ENCODE measurements at places on chromosomes 2 and 18.

DNA sequence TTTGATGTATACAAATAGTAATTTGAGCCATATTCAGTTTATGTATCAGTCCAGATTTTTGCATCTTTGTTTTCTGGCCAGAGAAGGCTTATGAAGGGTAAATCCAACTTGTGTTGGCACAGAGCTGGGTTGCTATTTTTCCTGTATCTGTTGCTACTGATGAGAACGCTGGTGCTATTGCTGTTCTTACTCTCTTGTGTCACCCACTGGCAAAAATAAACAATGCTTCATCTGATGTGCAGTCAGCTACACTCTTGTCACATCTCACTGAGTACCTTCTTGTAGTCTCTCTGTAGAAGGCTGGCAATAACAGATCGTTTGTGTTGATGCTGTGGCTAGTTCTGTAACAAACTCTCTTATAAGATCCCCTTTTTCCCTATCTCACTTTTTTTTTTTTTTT lies 323.4 kb downstream of the CDH19 start:
- DNase-seq: no peak

DNA sequence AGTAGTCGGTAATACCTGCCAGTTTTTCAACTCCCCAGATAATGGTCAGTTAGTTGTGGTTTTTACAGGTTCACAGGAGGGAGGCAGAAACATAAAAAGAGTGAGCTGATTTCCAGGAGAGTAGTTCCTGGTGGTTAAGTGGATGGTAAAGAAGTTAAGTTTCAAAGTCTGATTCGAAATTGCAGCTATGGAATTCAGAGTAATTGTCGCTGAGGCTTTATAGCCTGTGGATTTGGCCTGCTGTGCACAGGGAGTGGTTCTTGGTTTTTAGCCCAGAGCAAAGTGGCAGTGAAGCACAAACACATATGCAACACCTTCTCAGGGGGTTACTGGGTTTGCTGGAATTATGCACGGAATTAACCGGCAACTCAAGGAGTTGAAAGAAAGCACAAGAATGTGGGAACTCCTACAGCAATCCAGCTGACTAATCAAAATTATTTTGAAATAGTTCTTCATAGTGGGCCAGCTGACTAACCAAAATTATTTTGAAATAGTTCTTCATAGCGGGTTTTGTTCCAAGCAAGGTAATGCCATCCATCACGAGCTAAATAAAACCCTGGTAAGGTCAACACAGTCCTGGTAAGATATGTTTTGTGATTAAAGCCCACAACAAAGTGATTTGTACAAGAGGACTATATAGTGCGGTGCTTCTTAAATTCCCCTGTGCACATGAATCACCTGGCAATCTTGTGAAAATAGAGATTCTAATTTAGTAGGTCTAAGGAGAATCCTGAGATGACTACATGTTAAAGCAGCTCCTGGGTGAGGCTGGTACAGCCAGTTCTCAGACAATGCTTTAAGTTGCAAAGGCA lies 94.4 kb downstream of the SGPP2 start:
- DNase-seq: no peak

- DNase-seq: no peak
Measured at GRCh38 chr2:127884436-127884835, 1.3 kb downstream of the AMMECR1L start.

GRCh38 chr18:38982072-38982471 lies 1416.5 kb upstream of the CELF4 start:
- no peak for DNase-seq

GRCh38 chr18:56112013-56112749 lies 524.2 kb upstream of the TCF4 start:
- DNase-seq: peak; percentile 12

- DNase-seq: no peak
Measured at GRCh38 chr2:24088821-24089359, 4.3 kb upstream of the TP53I3 start.

GRCh38 chr2:30730736-30731647 lies 76.3 kb downstream of the CAPN13 start:
- DNase-seq: no peak

- DNase-seq: no peak
Measured at GRCh38 chr18:37714691-37715090, 149.1 kb upstream of the CELF4 start.

DNA sequence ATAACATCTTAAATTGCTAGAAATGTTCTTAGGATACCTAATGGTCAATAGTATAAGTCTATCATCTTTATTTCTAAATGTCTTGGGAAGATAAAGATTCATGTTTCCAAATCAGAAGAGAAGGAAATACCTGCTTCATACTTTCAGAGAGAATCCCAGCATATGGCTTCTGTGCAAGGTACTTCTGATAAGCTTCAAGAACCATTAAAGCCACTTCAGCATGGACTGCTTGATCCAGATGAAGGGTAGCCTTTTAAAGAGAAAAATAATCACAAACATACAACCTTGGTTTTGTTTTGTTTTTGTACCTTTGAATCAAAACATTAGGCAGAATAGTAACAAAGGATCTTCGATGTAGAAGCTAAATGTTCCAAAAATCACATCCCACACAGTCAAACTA lies 44.0 kb downstream of the EPG5 start:
- no peak for DNase-seq

GRCh38 chr2:149410701-149411484 lies 80.5 kb downstream of the LYPD6 start:
- no peak for DNase-seq

DNA sequence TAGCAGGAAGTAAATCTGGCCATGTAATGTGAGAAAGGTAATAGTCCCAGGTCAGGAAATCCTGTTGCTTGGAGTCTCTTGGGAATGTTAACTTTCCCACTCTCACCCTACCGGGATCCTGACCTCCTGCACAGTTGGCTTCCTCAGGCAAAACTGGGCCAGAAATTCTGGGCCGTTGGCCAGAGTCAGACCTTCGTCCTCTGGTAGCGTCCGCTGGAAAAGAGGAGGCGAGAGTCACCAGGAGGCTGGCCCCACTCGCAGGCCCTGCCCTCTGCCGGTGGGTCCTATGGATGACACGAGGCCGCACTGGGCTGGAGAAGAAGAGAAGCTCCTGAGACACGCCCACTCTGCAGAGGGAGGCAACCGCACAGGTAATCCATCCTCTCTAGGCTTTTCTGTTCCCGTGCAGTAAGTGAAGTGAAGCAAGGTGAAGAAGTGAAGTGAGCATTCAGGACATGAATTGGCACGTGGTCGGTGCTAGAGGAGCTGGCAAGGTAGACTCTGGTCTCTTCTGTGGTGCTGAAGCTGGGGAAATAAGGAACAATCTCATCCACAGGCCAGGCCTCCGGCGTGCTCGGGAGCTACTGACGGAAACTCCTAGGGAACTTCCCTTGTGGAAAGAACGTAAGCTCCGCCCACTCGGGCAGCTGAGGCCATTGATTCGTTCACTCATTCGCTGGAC lies 182.7 kb upstream of the GLI2 start:
- no peak for DNase-seq

DNA sequence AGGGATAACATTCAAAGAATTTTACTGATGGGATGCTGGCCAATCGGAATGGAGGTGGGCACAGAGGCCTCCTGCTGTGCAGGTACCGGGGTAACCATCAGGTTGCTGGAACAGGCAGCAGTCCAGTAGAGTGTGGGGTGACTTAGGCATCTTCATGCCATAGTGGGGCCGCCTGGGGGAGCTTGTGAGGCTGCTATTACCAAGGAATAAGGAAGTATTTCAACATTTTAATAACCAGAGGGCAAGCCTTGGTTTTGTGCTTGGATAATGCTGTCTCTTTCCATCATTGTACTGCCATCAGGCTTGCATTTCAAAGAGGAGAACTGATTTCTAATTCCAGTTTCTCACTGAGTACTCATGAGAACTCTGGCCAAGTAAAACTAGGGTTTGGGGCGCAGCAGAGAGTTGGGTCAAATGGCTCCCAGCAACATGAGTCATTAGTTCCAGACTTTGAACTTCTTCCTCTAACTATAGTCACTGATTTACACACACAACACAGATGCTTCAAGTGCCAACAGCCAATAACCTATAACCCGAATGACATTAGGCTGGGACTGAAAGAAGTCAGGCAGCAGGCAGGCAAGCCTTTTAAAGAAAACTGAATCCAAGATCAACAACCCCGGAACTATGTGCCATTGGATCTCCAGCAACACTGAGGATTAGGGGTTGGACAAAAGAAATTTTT lies 56.1 kb upstream of the FHL2 start:
- DNase-seq: peak; percentile 3

- no peak for DNase-seq
Measured at GRCh38 chr18:10035281-10035991, 121.6 kb downstream of the VAPA start.

- no peak for DNase-seq
Measured at GRCh38 chr2:223828314-223828713, 9.1 kb downstream of the AP1S3 start.

- DNase-seq: no peak
Measured at GRCh38 chr2:39022642-39023235, 98.1 kb downstream of the SOS1 start.

- DNase-seq: no peak
Measured at GRCh38 chr18:36028859-36029258, 38.5 kb downstream of the RPRD1A start.

GRCh38 chr2:27897717-27898116 lies 7.2 kb downstream of the BABAM2 start:
- DNase-seq: no peak

GRCh38 chr2:8247905-8248622 lies 433.8 kb upstream of the ID2 start:
- DNase-seq: no peak

GRCh38 chr2:82964341-82964740 lies 1494.7 kb downstream of the SUCLG1 start:
- no peak for DNase-seq

DNA sequence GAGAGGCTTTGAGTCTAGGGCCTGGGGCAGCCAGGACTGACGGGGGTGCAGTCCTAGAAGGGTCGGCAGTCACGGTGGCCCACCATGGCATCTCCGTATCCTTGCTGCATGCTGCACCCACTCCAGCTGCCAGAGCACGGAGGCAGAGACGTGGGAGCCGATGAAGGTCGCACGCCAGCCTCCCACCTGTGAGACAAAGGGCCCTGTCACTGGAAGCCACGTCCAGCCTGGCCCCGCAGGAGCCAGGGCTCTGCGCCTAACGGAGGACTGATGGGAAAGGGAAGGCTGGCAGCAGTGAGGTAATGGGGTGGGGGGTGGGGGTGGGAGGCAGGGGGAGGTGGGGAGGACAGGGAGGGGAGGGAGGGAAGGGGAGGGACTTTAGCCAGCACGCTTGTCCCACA lies 21.9 kb downstream of the ITM2C start:
- DNase-seq: no peak

DNA sequence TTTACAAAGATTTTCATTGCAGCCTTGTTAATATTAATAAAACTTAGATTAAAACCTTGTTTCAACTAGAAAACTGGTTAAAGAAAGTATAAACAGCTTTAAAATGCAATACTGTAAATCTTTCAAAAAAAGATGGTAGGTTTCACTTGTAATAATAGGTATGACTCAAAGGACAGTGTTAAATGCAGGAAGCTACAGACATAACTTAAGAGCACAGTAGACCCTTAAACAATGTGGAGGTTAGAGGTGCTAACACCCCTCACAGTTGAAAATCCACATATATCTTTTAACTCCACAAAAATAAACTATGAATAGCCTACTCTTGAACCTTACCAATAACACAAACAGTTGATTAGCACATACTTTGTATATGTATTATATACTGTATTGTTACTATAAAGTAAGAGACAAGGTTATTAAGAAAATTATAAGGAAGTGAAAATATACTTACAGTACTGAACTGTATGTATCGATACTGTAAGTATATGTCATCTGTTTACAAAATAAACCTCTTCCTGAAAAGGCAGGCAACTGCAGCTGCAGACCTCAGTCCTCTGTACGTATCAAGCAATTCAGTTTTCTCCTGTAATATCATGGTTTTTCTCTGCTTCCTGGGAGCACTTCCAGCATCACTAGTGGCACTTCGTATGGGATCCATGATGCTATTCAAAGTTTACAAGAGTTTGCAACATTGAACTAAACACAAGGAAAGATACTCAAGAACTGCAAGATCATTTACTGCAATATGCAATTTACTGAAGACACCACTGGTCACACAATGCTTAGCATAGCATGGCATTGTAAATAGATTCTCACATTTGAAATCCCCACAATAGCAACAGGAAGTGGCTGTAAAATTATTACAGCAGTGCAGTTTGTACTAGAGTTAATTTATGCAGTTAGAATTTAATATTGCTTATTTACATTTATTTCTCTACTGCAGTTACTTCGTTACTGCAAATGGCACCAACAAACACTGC lies 610.5 kb upstream of the LRRTM4 start:
- no peak for DNase-seq

DNA sequence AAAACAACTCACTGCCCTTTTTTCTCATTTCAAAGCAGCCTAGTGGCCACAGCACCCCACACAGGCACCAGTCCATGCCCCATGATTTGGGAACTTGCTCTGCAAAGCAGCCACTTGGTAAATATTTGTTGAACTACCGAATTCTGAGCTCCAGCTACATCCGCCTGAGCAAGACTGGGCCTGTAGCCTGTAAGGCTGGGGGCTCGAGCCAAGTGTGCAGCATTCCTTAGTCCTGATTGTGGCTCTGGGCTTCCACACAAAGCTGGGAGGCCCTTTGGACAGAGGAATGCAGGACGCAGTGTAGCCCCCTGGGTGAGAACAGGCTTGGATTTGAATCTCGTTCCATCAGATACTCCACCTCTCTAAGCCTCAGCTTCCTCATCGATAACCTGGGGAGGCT lies 88.4 kb downstream of the ACTR2 start:
- no peak for DNase-seq

DNA sequence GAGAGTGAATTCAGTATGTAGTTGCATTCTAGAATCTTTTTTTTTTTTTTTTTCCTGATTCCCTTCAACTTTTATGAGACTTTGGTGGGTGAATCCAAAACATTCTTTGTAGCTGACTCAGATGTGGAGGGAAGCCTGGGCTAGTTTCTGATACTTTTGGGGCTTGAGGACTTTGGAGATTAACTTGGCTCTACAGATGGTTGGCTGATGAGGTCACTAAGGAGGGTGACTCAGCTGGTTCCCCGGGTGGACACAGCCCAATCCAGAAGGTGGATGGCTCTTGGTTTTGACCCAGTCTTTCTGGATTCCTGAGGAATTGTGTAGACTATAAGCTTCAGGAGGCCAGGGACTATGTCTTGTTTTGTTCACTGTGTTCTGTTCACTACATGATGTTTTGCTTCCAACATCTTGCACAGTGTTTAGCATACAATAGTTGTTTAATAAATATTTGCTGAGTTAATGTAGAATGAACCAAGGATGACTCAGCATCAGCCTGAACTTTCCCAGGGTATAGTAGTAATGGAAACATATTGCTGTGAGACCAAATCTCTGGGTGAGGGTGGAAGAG lies 30.5 kb downstream of the LAMA3 start:
- no peak for DNase-seq

- no peak for DNase-seq
Measured at GRCh38 chr2:55093381-55093780, 43.1 kb upstream of the RTN4 start.
